ENCODE measurements at places on chromosomes 4 and X.

DNA sequence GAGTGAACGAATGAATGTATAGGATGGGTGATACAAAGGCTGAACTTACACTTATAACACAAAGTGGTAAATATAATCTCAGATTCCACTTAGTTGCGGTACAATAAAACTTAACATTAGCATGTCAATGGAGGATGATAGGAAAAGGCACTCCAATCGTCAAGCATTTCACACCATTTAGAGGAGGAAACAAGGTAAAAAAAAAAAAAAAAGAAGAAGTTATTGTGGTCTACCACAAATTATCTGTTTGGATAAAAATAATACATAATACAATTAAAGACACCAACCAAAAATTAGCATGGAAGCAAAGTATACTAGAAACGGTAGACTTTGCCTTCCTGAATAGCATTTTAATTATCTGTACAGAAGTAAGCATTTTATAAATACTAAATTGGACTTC lies 205.5 kb downstream of the PPP3CA start:
- DNase-seq: no peak

DNA sequence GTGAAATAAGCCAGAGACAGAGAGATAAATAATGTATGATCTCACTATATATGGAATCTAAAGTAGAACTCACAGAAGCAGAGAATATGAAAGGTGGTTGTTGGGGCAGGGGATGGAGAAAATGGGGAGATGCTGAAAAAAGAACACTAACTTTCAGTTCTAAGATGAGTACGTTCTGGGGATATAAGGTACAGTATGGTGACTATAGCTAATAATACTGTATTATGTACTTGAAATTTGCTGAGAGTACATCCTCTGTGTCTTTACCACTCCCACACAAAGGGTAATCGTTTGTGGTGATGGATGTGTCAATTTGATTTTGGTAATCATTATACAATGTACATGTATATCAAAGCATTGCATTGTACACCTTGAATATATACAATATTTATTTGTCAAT lies 6.6 kb downstream of the FBXL5 start:
- DNase-seq: no peak

DNA sequence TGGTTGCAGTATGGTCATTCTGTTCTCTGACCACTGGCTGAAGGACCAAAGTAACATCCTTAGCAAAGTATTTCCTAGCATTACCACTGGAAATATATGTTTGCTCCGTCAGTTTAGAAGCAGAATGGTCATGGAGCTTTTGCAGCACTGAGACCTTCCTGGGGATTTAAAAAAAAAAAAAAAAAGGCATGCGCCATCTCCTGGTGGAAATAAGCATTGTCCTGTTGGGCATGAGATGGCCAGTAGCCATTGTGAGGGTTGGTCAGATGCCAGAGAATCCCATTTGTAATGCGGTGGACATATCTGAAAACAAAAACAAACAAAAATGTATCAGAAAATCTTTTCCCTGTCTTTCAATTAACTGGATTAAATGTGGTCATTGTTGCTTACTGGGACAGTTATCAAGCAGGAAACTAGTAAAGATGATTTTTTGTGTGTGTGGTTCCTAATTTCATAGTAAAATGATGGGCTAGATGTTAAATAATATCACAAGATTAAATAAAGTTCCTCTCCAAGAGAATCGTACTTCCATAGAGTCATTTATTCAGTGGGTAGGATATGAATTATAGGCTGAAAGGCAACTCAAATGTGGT lies 139.6 kb downstream of the SOWAHB start:
- DNase-seq: peak; percentile 78

DNA sequence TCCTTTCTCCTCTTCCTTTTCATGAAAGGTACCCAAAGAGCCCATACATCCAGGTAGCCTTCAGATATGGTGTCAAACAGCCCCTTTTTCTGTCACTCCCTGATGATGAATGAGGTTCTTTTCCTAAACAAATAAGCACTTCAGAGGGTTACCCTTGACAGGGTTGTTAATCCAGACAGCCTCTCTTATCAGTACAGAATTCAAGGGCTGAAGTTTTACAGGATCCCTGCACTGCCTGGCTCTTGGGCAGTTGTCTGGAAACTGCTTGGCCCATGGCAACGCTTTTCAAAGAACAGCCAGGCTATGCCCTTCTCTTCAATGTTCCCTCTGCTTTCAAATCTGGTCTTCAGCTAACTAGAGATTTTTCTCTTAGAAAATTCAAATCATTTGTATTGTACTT lies 352.6 kb upstream of the FAM241A start:
- DNase-seq: no peak

GRCh38 chr4:94112644-94113043 lies 95.0 kb upstream of the SMARCAD1 start:
- no peak for DNase-seq

DNA sequence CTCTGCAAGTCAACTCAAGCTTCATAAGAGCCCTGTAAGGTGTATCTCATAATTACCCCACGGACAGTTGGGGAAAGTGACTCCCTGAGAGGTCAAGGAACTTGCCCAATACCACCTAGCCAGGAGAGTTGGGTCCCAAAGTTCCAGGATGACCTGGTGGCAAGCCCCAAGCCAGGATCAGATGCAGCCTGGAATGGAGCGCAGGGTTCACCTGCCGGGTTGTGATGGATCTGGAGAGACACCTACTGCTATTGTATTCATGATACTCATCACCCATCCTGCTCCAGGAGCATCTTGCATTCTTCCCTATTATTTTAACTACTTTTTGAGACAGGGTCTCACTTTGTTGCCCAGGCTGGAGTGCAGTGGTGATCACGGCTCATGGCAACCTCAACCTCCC lies 36.1 kb downstream of the ZBTB49 start:
- no peak for DNase-seq

GRCh38 chrX:103687073-103687695 lies 685 bp upstream of the MORF4L2 start:
- peak; percentile 81 for DNase-seq

- no peak for DNase-seq
Measured at GRCh38 chrX:63746278-63746677, 38.7 kb downstream of the ARHGEF9 start.

- no peak for DNase-seq
Measured at GRCh38 chr4:3364634-3365314, 72.0 kb downstream of the RGS12 start.

DNA sequence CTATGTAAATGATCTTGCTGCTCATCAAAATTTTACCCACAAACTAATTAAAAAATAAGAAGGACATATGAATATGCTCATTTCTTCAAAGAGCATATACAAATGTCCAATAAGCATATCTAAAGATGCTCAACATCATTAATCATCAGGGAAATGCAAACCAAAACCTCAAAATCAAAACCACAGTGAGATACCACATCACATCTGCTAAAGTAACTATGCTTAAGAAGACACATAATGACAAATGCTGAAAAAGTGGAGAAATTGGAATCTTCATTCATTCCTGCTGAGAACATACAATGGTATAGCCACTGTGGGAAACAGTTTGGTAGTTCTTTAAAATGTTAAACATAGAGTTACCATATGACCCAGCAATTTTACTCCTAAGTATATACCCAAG lies 81.9 kb downstream of the AFF2 start:
- peak; percentile 59 for DNase-seq

GRCh38 chr4:168221301-168221700 lies 97.3 kb downstream of the DDX60 start:
- peak; percentile 70 for DNase-seq

DNA sequence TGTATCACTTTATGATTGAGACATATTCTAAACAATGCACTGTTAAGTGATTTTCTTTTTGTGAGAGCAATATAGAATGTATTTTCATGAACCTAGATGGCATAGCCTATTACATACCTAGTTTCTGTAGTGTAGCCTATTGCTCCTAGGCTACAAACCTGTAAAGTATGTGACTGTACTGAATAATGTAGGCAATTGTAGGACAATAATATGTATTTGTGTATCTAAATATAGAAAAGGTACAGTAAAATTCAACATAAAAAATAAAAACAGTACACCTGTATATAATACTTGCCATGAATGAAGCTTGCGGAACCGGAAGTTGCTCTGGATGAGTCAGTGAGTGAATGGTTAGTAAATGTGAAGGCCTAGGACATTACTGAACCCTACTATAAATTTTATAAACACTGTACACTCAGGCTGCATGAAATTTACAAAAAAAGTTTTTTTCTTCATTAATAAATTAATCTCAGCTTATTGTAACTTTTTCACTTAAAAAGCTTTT lies 106.7 kb downstream of the VSIG4 start:
- DNase-seq: no peak

All from fibroblast of skin of abdomen (primary cell).